Aorta (tissue), 5 donors: ENCODE measurements at places on chromosomes 2 and 18. TPM values are rescaled to one million over a fixed set of nuclear protein-coding genes. Genes with fewer than 3 reads are reported as not detected.

Gene SOS1
- total RNA-seq = 45.3 TPM

Gene SLC5A7
- not detected for total RNA-seq

Gene UGT1A4
- not detected for total RNA-seq

GRCh38 chr2:226797289-226797988, 2.2 kb downstream of the IRS1 start:
- peak; percentile 49 for DNase-seq
- H3K4me1 ChIP-seq = no peaks in the 10 kb centered on the region
- H3K27me3 ChIP-seq = no peaks in the 10 kb centered on the region
- no peaks in the 10 kb centered on the region for H3K36me3 ChIP-seq
- no peak overlapping the region for H3K27ac ChIP-seq
- no peak overlapping the region for H3K4me3 ChIP-seq

DNA sequence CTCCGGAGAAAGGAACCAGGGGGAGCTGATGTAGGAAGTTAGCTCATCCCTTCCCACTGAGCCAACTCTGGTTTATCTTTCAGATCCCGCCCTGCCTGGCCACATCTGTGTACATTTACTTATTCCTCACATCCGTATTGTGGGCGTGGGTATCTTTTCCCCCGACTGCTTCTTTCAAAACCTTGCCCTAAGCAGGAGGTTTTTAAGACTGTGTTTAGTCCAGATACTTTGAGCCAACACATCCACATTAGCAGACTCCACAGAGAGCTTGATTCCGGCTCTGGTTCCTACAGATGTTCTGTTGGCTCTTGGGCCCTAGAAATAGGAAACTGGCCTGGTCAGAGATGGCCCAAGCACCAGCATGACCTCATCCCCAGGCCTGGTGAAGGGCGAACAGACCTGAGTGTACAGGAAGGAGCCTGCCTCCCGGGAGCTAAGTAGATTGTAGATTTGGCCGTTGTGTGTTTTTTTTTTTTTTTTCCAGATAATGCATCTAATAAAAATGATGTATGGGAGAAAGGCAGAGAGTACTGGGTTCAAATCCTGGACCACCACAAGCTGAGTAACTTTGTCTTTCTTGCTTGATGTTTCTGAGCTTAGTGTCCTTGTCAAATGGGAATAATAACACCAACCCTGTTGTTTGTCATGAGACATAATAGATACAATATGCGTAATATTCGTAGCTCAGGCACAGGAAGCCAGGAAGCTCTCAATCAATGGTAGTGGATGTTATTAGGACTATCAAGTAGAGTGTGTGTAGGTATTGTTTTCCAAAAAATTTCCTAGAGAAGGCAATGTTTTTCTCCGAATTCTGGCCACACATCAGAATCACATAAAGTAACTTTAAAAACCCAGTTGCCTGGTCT, 92.3 kb downstream of the PRKCE start:
- no peaks in the 10 kb centered on the region for H3K27me3 ChIP-seq
- no peak overlapping the region for H3K27ac ChIP-seq
- peaks cover 2% of the 10 kb centered on the region for H3K4me1 ChIP-seq
